Adrenal gland (tissue), 19 donors: ENCODE measurements at places on chromosomes 2 and 18. TPM values are rescaled to one million over a fixed set of nuclear protein-coding genes. Genes with fewer than 3 reads are reported as not detected.

DNA sequence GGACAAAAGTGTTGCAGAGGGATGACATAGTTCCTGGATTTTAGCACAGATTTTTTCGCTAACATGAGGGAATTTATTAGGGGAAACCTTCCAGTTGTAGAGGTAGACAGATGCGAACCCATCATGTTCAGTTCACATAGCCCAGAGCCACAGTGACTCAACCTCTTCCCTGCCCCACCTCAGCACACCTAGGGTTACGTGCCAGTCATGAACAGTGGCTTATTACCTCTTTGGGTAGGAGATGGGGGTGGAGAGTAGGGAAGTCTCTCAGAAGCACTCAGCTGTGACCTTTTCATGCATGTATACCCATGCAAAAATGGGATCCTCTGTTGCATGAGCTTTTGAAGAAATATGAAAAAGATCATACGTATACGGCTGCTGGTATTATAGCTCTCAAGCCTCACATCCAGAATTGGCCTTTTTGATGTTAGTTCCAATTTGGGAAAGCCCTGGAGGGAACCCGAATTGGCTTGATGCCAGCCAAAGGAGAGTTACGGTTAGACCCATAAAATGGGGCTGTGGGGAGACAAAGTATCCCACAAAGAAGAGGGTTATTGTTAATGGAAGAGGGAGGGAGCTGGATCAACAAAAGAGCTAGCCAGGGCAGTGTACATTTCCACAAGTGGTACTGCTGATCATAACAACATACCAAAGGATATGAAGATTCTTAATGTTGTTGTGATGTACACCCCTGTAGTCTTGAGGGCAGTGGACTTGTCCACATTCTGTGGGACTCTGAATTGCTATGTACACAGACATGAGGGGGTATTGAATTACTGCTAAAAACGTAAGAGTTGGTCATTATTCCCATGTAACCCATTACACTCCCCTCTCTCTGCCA, 4.9 kb downstream of the TANC1 start:
- H3K27ac ChIP-seq = no peak overlapping the region
- no peaks in the 10 kb centered on the region for H3K36me3 ChIP-seq
- no peak for DNase-seq
- no peaks in the 10 kb centered on the region for H3K27me3 ChIP-seq
- H3K4me1 ChIP-seq = peaks cover 32% of the 10 kb centered on the region

DNA sequence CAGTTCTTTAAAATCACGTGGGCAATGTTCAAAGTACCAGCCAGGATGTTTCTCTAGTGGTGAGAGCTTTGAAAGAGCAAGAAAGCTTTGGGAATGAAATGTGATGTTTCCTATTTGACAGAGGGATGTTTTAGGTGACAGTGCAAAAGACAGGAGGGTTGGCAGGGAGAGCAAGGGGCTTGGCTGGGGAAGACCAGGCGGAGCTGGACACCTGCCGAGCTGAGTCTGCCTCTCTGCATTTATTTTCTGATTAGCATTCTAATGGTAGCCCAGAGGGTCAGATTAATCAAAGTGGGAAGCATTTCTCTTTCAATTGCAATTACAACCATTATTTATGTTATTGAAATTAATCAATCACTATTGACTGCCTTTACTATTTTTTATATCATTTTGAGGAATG, 145.4 kb upstream of the RAB12 start:
- H3K27me3 ChIP-seq = no peaks in the 10 kb centered on the region
- no peaks in the 10 kb centered on the region for H3K36me3 ChIP-seq
- H3K27ac ChIP-seq = no peak overlapping the region
- no peak for DNase-seq
- H3K4me3 ChIP-seq = no peak overlapping the region
- no peaks in the 10 kb centered on the region for H3K4me1 ChIP-seq

DNA sequence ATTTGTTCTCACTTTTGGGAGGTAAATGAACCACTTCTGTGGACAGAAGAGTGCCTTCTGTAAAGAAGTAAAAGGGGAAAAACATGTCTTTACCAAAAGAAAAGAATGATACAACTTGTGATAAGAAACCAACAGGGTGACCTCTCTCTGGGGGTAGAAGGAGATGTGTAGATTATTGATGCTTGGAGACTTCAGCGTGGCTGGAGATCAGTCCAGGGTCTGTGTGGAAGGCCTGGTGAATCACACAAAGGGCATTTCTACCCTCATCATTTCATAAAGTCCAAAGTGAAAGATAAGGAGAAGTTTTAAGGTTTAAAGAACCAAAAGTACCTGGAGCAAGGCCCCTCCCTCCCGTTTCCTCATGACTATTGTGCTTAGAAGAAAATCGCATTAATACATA, 142.5 kb downstream of the NCK2 start:
- H3K4me1 ChIP-seq = peaks cover 11% of the 10 kb centered on the region
- H3K27ac ChIP-seq = no peak overlapping the region
- H3K4me3 ChIP-seq = no peak overlapping the region
- no peaks in the 10 kb centered on the region for H3K36me3 ChIP-seq
- DNase-seq = no peak
- H3K27me3 ChIP-seq = no peaks in the 10 kb centered on the region

GRCh38 chr2:172599947-172600346, 44.1 kb downstream of the PDK1 start:
- no peaks in the 10 kb centered on the region for H3K36me3 ChIP-seq
- no peaks in the 10 kb centered on the region for H3K4me1 ChIP-seq
- DNase-seq = no peak
- H3K27me3 ChIP-seq = no peaks in the 10 kb centered on the region
- H3K4me3 ChIP-seq = no peak overlapping the region

GRCh38 chr2:39728941-39729351, 50.1 kb downstream of the THUMPD2 start:
- H3K36me3 ChIP-seq = no peaks in the 10 kb centered on the region
- peak; percentile 46 for DNase-seq
- no peak overlapping the region for H3K4me3 ChIP-seq
- H3K4me1 ChIP-seq = peaks cover 1% of the 10 kb centered on the region

DNA sequence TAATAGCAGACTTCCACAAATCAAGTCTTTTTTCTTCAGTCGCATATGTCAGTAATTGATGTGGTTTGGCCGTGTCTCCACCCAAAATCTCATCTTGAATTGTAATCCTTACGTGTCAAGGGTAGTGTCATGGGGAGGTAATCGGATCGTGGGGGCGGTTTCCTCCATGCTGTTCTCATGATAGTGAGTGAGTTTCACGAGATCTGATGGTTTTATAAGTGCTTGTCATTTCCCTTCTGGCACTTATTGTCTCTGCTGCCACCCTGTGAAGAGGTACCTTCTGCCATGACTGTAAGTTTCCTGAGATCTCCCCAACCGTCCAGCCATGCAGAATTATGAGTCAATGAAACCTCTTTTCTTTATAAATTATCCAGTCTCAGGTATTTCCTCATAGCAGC, 478.8 kb downstream of the PTPRM start:
- no peak overlapping the region for H3K27ac ChIP-seq
- H3K27me3 ChIP-seq = no peaks in the 10 kb centered on the region
- no peaks in the 10 kb centered on the region for H3K36me3 ChIP-seq
- no peak for DNase-seq
- no peak overlapping the region for H3K4me3 ChIP-seq
- H3K4me1 ChIP-seq = no peaks in the 10 kb centered on the region

DNA sequence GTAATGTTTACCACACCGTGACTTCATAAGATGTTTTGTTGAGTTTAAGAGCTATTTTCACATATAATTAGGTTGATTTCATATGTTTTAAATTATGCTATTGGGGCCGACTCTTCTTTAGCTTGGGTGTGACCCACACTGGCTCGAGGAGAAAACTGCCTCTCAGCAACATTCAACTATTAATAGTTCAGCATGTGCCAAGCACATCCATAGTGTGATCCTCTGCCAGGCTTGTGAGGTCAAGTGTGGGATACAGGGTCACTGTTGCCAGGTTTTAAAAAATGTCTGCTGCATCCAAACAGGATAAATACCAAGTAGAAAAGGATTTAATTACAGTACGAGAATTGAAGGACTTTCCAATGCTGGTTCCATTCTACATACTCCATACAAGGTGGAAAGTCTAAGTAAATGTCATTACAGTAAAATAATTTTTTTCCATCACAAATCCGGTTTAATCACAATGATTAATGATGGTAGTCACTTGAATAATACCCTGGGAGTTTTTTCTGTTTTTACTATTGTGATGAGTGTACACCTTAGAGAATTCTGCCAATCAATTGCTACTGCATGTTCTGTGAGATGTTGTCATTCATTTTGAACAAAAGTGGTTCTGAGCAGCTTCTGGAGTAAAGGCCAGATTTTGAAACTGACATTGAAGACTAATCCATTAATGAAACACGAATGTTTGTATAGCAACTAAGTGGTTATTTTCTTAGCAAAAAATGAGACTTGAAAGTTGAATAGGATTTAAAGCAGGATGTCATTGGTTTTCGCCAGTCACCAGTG, 84.5 kb downstream of the ABI2 start:
- H3K4me1 ChIP-seq = peaks cover 15% of the 10 kb centered on the region
- H3K36me3 ChIP-seq = no peaks in the 10 kb centered on the region
- H3K4me3 ChIP-seq = no peak overlapping the region
- no peak overlapping the region for H3K27ac ChIP-seq

DNA sequence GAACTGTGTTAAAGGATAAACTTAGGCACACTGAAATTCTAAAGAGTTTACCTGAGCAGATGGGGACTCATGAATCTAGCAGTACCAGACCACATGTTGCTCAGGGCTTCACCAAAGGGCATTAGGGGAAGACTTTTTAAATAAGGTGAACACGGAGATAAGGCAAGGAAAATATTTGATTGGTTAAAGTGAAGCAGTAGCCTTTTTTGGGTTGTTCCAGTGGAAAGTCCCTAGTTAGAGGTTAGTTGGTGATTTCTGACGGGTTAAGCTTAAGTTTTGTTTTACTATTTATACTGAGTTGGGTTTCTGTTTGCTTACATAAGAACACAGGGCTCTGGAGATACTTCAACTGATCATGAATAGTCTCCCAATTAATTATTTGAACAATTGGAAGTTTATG, 722.5 kb downstream of the SOCS6 start:
- H3K4me3 ChIP-seq = no peak overlapping the region
- no peaks in the 10 kb centered on the region for H3K27me3 ChIP-seq
- DNase-seq = no peak
- H3K36me3 ChIP-seq = no peaks in the 10 kb centered on the region
- no peak overlapping the region for H3K27ac ChIP-seq

- H3K4me3 ChIP-seq = no peak overlapping the region
- no peaks in the 10 kb centered on the region for H3K27me3 ChIP-seq
- no peak for DNase-seq
- no peaks in the 10 kb centered on the region for H3K36me3 ChIP-seq
- H3K27ac ChIP-seq = no peak overlapping the region
Observed at GRCh38 chr18:476251-476664, 24.2 kb downstream of the COLEC12 start.

GRCh38 chr18:25669741-25670140, 317.8 kb upstream of the ZNF521 start:
- H3K4me3 ChIP-seq = no peak overlapping the region
- H3K36me3 ChIP-seq = no peaks in the 10 kb centered on the region
- no peaks in the 10 kb centered on the region for H3K4me1 ChIP-seq
- peak; percentile 19 for DNase-seq
- no peaks in the 10 kb centered on the region for H3K27me3 ChIP-seq

- DNase-seq = peak; percentile 13
- H3K4me3 ChIP-seq = no peak overlapping the region
- H3K36me3 ChIP-seq = no peaks in the 10 kb centered on the region
- no peak overlapping the region for H3K27ac ChIP-seq
Observed at GRCh38 chr2:67923696-67924095, 139.1 kb downstream of the C1D start.

GRCh38 chr18:3067165-3067661, 54.3 kb upstream of the LPIN2 start:
- H3K4me3 ChIP-seq = no peak overlapping the region
- no peak overlapping the region for H3K27ac ChIP-seq
- no peaks in the 10 kb centered on the region for H3K36me3 ChIP-seq
- no peak for DNase-seq

DNA sequence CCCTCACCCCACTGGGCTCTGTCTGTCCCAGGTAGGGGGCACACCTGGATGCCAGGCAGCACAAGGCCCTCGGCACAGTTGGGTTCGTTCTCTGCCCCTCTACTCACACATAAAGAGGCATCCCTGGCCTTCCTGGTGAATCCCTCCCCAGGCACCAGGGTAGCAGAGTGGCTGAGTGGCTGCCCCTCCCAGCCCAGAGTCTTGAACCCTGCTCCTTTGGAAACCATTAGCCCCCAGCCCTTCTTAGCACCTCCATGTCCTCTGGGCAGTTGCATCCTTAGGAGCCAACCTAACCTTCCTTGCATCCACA, 2.0 kb downstream of the GPC1 start:
- H3K36me3 ChIP-seq = no peaks in the 10 kb centered on the region
- H3K27me3 ChIP-seq = no peaks in the 10 kb centered on the region
- DNase-seq = no peak
- H3K4me3 ChIP-seq = no peak overlapping the region
- no peak overlapping the region for H3K27ac ChIP-seq

GRCh38 chr18:51537487-51537886, 340.0 kb upstream of the MEX3C start:
- no peak overlapping the region for H3K4me3 ChIP-seq
- H3K36me3 ChIP-seq = no peaks in the 10 kb centered on the region
- no peak overlapping the region for H3K27ac ChIP-seq
- H3K4me1 ChIP-seq = no peaks in the 10 kb centered on the region
- H3K27me3 ChIP-seq = no peaks in the 10 kb centered on the region

DNA sequence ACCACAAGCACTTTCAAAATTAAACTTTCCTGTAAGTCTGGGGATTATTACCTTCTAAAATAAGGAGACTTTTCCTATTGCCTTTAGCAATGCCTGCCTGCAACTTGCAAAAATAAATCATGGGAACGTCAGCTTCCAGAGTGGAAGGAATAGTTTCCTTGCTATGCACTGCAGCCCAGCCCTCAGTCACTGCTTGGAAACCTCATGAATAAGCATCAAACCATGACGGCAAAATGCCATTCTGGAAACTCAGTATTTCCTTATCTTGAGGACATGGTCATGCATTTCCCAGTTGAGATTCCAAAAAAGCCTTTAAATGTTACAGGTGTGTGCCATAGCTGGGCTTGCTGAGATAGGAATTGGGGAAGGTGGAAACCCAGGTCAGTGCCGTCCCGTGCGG, 84.2 kb upstream of the OTOS start:
- no peaks in the 10 kb centered on the region for H3K4me1 ChIP-seq
- no peak overlapping the region for H3K27ac ChIP-seq
- H3K27me3 ChIP-seq = no peaks in the 10 kb centered on the region
- no peaks in the 10 kb centered on the region for H3K36me3 ChIP-seq
- no peak overlapping the region for H3K4me3 ChIP-seq

DNA sequence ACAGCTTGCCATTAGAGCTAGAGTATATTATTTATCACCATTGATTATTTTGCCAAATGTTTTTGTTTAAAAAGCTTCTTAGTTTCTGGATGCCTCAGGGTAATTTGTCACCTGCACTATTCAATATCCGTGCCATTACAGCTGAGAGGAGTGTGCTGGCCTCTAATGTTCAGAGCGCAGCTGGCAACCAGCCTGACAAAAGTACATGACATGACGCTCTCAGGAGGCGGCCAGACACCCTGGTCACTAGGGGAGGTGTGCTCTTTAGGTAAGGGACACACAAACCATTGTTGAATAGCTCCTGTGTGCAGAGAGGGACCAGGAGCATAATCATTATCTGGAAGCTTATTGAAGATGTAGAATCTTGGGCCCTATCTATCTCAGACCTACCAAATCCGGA, 20.3 kb downstream of the LIMS1 start:
- no peak overlapping the region for H3K4me3 ChIP-seq
- no peaks in the 10 kb centered on the region for H3K36me3 ChIP-seq
- no peak overlapping the region for H3K27ac ChIP-seq
- H3K4me1 ChIP-seq = peaks cover 30% of the 10 kb centered on the region
- no peak for DNase-seq

The MEP1B gene
- total RNA-seq = not detected

The SULT1C4 gene
- 2.9 TPM for total RNA-seq

The ALPG gene
- not detected for total RNA-seq

The GAREM2 gene
- total RNA-seq = 1.7 TPM

The FABP1 gene
- total RNA-seq = not detected

The SP110 gene
- 16.8 TPM for total RNA-seq

The CD28 gene
- 0.99 TPM for total RNA-seq

The ITGB6 gene
- total RNA-seq = not detected
